WTC11 (cell line): ENCODE measurements at places on chromosomes 2 and 18.

GRCh38 chr2:31322371-31322770 is 88.4 kb downstream of the EHD3 start:
- DNase-seq = no peak

DNA sequence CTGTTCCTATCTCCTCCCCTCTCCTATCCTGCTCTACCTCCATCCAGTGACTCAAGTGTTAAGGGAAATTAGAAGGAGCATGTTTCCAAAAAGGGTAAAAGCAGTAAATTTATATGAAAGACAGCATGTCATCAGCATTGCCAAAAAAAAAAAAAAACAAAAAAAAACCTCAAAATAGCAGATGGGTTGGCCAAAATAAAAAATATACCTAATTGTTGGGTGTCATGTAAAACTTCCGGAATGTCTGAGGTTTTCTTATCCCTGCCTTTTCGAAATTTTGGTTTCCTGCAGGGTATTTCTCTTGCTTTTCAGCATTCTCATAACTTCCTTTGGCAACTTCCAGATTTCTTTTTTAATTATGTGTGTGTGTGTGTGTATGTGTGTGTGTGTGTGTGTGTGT is 241.6 kb upstream of the FN1 start:
- no peak for DNase-seq

DNA sequence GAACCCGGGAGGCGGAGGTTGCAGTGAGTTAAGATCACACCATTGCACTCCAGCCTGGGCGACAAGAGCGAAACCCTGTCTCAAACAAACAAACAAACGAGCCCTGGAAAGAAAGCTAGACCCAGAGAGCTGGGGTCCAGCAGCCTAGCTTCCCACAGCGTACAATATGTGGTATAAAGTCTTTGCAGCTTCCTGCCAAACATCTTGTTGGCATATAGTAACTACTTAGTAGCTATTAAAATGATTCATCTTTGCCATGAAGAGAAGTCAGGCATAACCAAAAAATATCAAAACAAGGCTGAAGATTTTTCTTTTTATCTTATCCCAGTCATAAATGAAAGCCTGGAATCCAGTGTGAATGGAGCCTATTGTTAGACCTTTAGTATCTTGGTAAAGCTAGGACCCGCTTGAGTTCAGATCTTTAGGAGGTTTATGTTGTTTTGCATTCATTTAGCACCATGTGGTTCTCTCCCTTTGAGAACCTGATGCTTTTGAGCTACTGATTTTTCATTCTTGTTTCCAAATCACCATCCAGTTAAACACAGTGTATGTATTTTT is 139.7 kb upstream of the NOSTRIN start:
- DNase-seq = no peak

- DNase-seq = no peak
Measured at GRCh38 chr2:239903803-239904202, 121.3 kb downstream of the NDUFA10 start.
